Stimulated activated CD4-positive, alpha-beta T cell treated with anti-CD3 and anti-CD28 coated beads, Interleukin-2, amount 100 ng/mL, for 24 hours (primary cell): ENCODE measurements at places on chromosomes 3 and 15.
A peak's percentile ranks its signal among the peaks of the same experiment; 100 is the strongest.

DNA sequence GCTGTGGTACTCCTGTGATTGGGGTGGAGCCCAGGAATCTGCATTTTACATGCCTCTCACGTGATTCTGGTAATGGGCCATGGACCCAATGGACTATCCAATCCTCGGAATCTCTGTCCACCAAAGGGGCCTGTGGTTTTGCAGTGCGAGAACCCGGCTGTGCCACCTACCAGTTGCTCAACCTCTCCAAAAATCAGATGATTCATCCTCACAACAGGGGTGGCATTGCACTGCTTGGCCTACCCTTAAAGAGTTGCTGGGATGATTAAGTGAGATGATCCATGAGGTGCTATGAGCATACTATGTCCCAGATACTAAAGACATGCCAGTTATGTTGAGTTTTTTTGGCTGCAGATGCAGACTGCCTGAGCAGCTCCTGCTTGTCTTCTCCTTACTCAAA, 5.1 kb downstream of the ANP32A start:
- DNase-seq: no peak

- no peak for DNase-seq
These were observed 29.3 kb downstream of the NGRN start for GRCh38 chr15:90294601-90295269.

- DNase-seq: no peak
These were observed 481.7 kb downstream of the GBE1 start for GRCh38 chr3:81279481-81280379.

DNA sequence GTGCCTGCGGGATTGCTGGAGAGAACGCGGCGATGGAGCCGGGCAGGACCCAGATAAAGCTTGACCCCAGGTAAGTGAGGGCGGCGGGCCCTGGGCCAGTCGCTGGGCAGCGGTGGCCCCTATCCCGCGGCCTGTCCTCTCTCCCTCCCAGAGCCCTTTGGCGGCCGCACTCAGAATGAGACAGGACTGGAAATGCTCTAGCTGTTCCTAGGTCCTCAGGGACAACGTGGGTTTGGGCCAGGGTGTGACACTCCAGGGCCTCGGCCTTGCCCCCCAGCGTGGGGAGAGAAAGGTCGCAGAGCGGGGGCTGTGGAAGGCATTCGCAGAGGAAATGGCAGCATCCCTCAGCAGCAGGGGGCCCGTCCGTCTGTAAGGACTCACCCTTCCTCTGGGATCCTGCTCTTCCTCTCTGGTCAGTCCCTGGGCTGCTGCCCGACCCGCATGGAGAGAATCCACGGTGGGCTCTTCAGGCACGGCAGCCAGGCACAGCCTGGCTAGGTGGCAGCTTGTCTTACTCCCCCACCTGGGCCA, 412 bp downstream of the SLC51A start:
- DNase-seq: no peak

GRCh38 chr15:76239786-76240185, 71.5 kb downstream of the ETFA start:
- no peak for DNase-seq

DNA sequence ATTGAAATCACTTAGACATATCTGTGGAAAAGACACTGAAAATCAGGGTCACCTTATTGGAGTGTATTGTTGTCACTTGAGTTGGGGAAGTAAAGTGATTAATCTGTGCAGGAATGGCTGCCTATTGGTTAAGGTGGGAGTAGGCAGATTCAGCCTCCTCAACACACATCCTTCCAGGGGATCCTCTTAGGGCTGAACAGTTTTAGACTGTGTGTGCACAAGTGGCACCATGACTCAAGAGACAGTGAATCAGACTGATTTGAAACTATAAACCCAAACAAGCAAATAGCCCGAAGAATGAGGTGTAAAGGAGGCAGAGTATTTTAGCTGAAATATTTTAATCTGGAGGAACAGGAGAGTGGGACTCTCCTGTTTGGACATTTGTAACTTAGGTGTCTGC, 4.9 kb downstream of the ABHD17C start:
- no peak for DNase-seq

GRCh38 chr3:10983219-10983916, 9.2 kb upstream of the SLC6A1 start:
- DNase-seq: peak; percentile 19

GRCh38 chr3:185929192-185930151, 8.3 kb downstream of the TRA2B start:
- no peak for DNase-seq

DNA sequence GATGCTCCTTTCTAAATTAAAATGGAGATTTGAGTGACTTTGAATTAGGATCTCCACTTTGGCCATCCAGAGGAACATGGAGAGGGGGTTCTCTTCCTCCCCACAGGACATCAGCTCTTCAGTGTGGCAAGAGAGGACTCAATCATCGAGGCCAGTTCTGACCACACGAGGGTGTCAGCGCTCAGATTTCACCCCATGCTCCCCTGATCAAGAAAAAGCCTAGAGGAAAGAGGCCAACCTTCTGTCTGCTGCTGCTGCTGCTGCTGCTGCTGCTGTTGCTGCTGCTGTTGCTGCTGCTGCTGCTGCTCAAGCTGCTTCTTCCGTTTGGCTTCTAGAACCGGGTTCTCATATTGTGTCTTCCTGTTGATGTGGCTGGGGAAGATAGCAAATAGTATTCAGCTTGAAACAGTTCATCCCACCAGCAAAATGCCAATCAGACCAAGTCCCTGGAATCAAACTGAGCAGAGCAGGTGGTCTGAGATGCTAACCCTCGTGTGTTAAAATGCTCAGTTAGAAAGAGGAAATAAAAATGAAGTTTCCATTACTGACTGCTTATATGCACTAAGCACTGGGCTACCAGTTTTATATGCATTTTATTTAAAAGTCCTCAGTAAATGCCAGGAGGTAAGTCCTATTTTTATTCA, 599.0 kb downstream of the MAGI1 start:
- DNase-seq: no peak

DNA sequence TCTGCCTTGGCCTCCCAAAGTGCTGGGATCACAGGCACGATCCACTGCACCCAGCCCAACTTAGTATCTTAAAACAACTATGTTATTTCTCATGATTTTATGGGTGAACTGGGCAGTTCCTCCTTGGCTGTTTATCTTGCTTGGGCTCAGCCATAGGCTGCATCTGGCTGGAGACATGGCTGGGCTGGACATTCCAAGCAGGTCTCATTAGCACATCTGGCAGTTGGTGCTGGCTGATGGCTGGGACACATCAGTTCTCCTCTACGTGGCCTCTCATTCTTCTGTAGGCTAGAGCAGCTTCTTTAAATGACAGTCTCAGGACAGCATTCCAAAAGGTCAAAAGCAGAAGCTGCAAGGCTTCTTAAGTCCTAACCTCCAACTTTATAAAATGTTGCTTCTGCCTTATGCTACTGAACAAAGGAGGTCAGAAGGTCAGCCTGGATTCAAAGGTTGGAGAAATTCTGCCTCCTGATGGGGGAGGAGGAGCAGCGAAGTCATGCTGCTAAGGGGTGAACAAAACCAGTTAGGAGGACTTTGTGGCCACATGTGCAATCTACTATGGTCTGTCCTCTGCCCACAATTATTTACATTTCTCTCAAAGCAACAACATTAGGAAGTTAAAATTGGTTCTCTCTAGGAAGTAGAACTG, 144.0 kb downstream of the AQP9 start:
- DNase-seq: no peak

DNA sequence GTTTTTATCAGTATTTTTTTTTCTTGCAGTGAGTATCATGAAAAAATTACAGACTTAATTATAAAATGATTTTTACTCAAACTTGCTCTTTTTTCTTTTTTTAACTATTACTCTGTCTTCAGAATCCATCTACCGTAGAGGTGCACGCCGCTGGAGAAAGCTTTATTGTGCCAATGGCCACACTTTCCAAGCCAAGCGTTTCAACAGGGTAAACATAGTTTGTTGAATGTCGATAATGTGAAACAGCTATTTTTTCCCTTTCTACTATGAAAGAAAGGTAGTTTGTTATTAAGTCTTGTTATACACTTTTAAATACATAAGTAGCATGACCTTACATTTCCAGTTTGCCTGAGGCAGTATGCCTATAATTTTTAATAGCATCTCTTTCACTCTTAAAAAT, 45.6 kb downstream of the PRKCI start:
- DNase-seq: no peak

- DNase-seq: no peak
These were observed 2.3 kb downstream of the ANXA2 start for GRCh38 chr15:60395276-60396011.

- DNase-seq: no peak
These were observed 107.7 kb upstream of the RASGRP1 start for GRCh38 chr15:38672273-38672672.

GRCh38 chr3:175489406-175489805, 630.3 kb downstream of the NAALADL2 start:
- no peak for DNase-seq

DNA sequence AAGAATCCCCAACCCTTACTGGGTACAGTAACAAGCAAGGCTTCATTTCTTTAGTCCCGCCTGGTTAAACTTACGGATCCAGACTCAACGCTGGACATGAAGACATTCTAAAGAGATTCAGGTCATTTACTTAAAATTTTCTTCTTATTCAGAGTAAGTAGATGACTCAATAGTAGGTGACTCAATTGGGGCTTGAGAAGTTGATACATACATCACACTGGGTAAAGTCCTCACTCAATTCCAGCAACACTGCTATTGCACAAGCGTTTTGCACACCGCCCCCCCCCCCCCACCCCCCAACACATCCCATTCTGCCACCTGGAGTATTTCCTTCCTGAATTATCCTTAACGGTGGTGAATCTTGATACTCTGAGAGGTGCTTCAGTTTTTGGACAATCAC, 610.0 kb downstream of the FOXP1 start:
- no peak for DNase-seq

DNA sequence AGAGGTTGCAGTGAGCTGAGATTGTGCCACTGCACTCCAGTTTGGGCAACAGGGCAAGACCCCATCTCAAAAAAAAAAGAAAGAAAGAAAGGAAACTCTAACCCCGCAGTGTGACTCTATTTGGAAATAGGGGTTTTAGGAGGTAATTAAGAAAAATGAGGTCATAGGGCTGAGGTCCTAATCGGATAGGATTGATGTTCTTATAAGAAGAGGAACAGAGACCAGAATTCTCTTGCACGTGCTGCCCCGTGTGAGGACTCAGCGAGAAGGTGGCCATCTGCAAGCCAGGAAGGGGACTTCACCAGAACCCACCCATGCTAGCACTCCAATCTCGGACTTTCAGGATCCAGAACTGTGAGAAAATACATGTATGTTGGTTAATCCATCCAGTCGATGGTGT, 25.8 kb downstream of the KLHL6 start:
- no peak for DNase-seq

DNA sequence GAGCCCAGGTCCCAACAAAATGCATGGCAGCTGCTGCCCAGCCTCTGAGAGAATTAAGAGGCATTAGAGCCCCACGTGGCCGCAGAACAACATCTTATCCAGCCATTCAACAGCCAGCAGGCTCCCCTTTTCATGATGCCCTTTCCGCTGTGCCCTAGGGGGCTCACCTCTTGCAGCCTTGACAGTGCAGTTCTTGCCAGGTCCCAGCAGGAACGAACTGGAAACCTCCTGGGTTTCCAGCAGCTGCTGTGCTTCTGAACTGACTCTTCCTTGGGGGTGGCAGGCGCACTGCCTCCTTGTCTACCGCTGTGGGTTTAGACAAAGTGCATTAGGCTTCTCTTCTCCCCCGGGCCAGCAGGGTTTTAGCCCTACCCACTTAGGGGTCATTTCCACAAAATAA, 85.2 kb downstream of the FAM174B start:
- no peak for DNase-seq

- DNase-seq: no peak
These were observed 71.7 kb downstream of the TOP2B start for GRCh38 chr3:25593001-25593400.

DNA sequence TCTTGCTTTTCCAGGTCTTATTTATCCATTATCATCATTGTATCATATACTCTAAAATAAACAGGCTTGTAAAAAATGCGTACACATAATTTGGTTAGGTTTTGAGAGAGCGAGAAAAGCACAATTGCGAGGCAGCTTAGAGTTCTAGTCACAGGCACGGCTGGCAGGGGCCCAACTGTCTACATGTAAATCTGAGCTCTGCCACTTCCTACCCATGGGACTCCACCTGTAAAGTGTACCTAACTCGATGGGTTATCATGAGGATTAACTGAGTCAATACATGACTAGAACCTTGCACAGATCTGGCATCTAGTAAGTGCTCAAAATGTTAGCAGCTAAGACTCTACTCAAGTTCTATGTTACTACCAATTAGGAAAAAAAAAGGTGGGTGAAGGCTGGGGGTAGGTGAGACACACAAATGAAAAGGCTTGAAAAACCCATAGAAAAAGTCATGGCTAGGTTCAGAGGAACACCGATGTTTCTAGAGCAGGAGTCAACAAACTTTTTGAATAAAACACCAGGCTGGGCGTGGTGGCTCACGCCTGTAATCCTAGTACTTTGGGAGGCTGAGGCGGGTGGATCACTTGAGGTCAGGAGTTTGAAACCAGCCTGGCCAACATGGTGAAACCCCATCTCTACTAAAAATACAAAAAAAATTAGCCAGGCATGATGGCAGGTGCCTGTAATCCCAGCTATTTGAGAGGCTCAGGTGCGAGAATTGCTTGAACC, 36.2 kb downstream of the GLB1 start:
- peak; percentile 69 for DNase-seq

GRCh38 chr15:39270221-39270855, 310.5 kb upstream of the THBS1 start:
- DNase-seq: no peak

DNA sequence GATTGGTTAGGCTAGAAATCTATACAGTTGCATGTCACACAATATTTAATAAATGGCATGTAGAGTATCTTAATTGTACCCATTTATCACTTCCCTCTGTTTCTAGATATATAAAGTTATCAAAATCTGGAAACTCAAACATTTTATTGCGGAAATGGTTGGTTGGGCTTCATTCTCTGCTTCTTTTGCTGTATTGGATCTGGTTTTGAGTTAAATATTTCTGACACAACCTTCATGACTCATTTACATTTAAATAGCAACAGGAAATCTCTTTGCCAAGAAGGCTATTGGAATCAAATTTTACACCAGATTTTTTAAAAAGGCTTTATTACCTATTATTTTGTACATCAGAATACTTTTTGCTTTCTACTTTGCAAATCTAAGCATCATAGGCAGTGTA, 153.8 kb downstream of the EBLN2 start:
- no peak for DNase-seq

DNA sequence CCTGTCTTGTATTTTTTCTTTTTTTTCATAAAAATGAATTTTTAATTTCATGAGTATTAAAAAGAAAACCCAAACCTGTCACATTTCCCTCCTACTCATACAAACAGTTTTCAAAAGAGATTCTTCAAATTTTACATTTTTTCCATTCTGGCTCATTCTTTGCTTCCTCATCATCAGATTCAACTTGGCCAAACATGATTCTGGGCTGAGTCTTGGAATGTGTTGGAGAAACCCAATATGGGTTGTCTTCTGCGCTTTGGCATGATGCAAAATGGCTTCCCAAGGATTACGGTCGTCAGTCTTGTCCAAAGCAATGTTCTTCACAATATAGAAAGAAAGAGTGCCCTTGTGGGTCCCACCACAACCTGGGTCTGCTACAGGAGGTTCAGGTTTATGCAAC, 12.4 kb upstream of the TM4SF4 start:
- DNase-seq: no peak
